Ammon's horn (tissue), 1 donor: ENCODE measurements at places on chromosomes 3 and 15.

- no peak for DNase-seq
These were observed 98.6 kb downstream of the MECOM start for GRCh38 chr3:169564883-169565282.

- no peak for DNase-seq
These were observed 31.3 kb downstream of the LRRC28 start for GRCh38 chr15:99282586-99282985.

DNA sequence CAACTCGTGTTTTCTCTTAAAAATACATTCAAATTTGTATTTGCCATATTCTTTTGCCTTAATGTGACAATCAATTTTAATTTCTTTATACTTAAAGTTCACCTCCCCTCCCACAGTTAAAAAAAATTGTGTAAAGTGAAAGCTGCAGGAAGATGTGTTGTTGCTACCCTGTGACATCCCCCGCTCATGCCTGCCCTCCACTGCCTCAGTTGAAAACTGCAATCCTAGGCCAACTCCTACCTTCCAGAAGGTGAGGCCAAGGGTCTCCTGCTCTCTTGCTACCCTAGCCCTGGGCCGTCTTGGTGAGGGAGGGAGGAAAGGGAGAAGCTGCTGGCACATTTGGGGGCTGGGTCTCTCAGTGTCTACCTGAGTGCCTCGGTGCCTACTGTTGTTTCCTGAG lies 57.0 kb upstream of the CMTM7 start:
- DNase-seq = no peak

- no peak for DNase-seq
These were observed 13.7 kb upstream of the CCR3 start for GRCh38 chr3:46228260-46229242.

GRCh38 chr3:63355809-63356208 lies 77.7 kb downstream of the SYNPR start:
- no peak for DNase-seq

- DNase-seq = no peak
These were observed 138.7 kb upstream of the TGFBR2 start for GRCh38 chr3:30467596-30468238.
